Common myeloid progenitor, CD34-positive (primary cell): ENCODE measurements at places on chromosomes 1 and 21.
A peak's percentile ranks its signal among the peaks of the same experiment; 100 is the strongest.

DNA sequence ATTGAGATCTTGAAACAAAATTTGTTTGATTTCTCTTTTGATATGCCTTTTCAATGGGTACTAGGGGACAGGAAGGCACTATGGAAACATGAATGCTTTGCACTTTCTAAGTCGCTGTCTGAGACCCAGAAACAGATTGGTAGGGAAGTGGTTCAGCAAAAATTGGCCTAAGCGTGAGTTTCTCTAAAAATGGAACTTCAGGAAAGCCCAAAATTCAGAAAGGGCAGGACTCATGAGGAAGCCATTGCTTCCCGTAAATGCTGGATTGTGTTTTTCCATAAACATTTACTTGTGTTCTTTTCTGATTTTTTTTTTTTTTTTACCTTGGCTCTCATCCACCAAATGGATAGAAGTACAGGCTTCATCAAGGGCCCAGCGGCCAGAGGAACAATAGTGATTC is 123.7 kb upstream of the ATP1B1 start:
- DNase-seq = no peak

GRCh38 chr1:224170748-224171478 is 12.1 kb upstream of the DEGS1 start:
- DNase-seq = peak; percentile 73

DNA sequence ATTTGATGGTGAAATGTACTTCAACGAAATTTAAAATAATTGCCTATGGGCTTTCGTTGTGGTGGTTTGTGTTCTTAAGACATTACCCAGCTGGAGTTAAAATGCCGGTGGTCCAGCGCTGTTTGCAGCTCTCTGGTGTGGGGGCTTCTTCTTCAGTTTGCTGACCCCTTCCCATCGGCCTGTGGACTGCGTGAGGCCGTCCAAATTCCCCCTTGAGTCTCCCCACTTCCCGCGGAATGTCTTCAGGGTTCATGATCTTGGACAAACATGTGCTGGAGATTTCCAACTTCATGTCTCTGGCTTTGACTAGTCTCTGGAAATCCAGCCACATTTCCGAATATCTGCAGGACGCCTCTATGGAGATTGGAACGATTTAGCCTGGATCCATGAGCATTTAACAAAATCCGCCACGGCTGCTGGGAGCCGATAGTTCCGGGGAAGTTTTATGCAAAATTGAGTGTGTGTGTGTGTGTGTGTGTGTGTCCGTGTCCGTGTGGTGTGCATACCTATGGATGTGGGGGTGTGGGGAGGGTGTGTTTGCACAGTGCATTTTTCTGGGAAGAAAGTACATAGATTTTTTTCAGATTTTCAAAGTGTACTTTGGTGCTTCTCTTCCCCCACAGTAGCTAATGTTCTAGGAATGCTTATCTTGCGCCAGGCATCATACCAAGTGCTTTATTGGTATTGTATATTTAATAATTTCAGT is 117.2 kb downstream of the PCP4 start:
- DNase-seq = no peak

DNA sequence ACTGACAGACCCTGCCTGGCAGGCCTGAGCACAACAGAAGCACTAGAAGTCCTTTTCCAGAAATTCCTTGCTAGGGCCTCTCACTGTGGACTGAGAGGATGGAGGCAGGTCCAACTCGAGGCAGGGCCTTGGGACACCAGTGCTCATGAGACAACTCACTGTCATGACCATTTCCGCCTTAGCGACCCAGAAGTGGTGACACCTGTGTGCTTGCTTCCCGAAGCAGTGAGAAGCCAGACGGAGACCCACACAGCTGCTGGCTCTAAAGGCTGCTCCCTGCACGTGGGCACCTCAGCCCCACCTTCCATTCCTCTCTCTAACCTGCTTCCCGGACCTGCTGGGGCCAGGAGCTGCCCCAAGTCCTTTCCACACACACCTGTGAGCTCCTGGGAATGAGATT is 33.0 kb downstream of the KCNC4 start:
- DNase-seq = no peak

GRCh38 chr1:7642781-7643529 is 128.1 kb upstream of the VAMP3 start:
- no peak for DNase-seq

GRCh38 chr1:226979115-226979516 is 39.0 kb downstream of the COQ8A start:
- DNase-seq = no peak

DNA sequence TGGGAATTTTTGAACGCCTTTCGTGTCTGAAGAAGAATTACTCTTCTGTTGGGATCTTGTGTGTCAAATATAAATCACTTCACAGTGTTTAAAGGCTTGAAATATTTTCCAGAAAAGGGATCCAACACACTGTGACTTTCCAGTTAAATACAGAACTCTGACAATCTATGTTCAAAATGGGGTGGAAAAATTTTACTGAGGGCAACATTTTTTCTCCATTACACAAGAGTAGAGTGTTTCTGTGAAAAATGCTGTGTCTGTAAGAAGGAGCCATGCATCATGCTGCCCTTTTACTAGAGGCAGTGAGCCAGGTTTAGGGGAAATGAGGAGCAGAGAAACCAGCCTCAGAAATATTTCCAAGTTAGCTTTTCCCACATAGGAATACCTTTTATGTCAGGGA is 86.5 kb downstream of the VPS13D start:
- no peak for DNase-seq

- no peak for DNase-seq
These were observed 21.7 kb downstream of the PARK7 start for GRCh38 chr1:7983086-7983778.

GRCh38 chr21:21466752-21467151 is 468.5 kb downstream of the NCAM2 start:
- DNase-seq = no peak

DNA sequence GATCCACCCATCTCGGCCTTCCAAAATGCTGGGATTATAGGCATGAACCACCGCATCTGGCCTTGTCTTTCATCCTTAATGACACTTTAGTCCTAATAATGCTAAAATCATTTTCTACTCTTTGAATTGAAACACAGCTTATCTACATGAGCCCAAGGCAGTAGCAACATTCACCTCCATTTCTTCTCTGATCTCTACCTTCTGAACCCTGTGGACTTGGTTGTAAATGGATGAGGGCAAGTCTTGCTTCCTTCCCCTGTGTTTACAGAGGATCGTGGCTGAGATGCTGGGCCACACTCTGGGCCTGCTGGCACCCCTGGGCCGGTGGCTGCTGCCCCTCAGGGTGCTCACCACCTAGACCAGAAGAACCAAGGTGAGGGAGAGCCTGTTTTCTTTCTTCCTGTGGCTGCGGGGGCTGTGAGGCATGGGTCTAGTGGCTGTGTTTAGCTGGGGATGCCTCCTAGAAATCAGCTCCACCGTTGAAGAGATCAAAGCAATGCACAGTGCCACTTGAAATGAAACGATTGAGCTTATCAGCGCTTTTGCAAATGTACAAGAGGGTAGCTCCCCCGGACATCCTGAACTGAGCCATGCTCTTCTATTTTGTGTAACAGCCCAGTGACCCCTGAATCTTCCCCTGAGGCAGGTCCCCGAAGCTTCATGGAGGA is 32.2 kb upstream of the LGALS8 start:
- DNase-seq = no peak

DNA sequence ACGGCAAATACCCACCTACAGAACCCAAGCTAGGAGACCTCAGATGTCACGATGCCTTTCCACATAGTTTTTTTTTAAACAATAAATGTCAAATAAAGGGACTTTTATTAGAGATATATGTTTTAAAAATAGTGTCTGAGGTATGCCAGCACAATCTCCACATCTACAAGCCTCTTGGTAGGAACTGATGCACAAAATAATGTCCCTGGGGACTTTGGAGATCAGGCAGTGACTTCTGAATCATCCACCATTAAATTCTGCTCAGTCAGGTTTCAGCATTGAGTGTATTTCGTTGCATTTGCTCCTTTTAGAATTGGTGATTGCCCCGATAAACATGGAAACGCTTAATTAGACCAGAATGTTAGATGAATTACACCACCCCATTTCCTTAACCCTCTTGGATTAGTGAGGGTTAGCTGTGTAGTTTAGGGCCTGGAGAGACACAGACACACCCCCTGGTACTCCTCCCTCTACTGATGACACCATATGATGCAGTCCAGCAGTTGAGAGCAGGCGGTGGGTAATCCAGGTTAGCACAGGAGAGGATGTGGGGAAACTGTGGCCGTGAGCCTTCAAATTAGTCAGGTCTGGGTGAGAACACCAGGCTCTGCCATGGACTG is 33.6 kb downstream of the LGR6 start:
- no peak for DNase-seq

DNA sequence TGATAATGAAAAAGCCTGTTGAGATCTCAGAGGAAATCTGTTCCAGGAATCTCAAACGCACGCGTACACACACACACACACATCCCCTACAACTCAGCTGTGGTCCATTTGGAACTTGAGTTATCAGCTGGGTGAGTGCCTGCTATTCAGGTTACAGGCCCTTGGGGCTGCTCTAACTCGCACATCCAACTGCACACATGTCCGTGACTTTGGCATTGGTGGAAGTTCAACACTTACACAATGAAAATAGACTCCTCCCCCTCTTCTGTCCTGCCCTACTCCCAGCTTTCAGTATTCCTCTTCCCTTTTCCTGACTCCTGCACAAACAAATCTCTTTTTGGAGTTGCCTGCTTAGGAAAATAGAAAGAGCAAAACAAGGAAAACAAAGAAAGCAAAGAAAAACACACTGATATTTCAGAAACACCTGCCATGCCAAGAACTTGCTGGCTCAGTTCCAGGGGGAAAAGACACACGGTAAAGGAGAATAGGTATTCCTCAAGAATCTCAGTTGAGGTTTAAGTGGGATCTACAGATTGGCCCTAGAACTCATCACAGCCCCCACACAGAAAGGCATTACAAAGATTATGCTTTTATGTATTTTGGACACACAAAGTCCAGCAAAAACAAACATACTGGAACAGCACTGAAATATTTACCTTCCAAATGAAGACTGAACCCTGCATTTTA is 140.9 kb downstream of the TGFBR3 start:
- DNase-seq = no peak

DNA sequence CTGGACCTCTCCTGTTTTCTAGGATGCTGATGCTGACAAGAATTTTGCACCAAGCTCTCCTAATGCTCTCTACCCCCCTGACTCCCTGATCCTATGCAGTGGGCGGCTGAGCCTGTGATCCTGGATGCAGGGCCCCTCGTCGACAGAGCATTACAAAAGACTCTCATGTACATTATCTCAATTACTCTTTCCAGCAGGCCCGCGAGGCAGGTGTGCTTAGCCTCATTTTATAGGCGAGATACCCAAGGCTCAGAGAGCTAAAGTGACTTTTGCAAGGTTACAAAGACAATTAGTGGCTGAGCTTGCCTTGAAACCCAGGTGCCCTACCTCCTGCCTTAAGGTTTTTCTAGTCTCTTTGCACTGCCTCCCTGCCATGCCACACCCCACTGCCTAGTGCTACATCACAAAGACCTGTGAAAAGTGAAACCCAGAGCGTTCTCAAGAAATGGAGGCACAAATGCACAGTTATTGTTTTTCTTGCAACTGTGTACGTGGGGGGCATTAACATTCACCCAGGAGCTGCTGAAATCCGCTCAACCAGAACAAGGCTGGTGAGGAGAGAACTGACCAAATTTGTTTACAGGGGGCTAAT is 10.0 kb upstream of the C8A start:
- DNase-seq = no peak

DNA sequence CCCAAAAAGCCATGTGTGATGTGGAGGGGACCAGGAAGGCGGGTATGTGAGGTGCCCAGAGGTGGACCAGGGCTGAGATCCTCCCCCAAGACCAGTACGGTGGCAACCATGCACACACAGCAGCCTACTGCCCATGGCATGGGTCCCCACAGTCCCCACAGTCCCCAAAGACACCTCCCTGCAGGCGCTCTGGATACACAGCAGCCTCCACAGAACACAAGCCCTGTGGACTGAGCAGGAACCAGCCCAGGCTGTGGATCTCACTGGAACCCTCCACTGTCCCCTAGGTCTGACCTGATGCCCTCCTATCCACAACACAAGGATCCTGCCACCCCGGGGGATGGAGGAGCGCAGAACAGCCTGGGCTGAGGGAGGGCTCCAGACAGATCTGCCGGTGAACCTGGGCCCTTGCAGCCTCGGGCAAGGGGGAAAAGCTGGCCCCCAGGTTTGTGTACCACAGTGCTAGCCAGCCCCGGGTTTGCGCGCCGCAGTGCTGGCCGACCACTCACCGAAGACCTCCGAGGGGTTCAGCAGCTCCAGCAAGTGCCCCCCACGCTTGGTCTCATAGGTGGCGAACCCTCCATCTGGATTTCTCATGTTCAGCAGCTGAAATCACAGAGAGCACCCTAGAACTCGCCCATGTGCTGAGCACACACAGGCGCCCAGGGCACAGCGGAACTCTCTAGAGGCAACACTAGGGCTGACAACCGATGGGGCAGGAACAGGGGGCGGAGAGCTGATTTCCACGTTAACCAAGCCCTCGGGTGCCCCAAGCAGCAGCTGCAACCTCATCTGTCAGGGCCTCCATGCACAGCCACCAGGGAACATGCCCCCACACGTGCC is 22.1 kb upstream of the SPATC1L start:
- no peak for DNase-seq

- DNase-seq = no peak
These were observed 127.4 kb downstream of the PATJ start for GRCh38 chr1:61869691-61870109.

GRCh38 chr1:7781923-7782495 is 2.1 kb upstream of the PER3 start:
- peak; percentile 51 for DNase-seq

DNA sequence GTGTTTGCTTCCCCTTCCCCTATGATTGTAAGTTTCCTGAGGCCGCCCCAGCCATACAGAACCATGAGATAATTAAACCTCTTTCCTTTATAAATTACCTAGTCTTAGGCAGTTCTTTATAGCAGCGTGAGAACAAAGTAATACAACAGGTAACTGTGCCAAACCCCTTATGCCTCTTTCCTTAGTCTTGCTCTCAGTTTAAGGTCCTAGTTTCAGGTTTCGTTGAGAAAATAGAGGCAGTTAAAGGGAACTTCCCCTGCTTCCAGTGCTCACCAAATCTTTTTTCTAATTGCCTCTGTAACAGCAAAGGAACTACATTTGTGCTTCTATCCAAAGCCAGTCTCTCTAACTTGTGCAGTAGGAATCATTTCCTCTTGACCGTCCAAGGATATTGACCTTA is 164.8 kb downstream of the PATJ start:
- no peak for DNase-seq

- no peak for DNase-seq
These were observed 204.6 kb downstream of the GABPA start for GRCh38 chr21:25939396-25939761.

DNA sequence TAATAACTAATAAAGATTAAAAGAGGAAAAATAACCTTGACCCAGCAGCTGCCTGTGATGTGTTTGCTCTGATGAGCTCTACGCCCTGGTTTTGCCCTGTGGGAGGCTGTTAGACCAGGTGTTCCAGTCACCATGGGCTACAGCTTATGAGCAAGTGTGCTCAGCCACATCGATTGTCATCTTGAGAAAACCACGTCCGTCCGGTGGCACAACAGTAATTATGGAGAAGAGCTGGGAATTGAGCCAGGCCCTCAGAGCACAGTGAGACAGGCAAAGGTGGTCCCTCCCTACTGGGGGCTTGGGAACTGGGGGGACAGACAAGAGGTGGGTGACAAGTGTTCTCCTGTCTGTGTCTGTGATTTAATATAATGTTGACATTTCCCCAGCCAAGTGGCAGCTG is 420.5 kb downstream of the MATN1 start:
- DNase-seq = no peak

GRCh38 chr1:8255712-8256111 is 62.2 kb upstream of the SLC45A1 start:
- no peak for DNase-seq

GRCh38 chr1:29688471-29689365 is 452.4 kb downstream of the PTPRU start:
- no peak for DNase-seq

GRCh38 chr1:1664941-1665814 is 6.4 kb upstream of the CDK11B start:
- DNase-seq = no peak
